ENCODE measurements at places on chromosomes 11 and 22.

DNA sequence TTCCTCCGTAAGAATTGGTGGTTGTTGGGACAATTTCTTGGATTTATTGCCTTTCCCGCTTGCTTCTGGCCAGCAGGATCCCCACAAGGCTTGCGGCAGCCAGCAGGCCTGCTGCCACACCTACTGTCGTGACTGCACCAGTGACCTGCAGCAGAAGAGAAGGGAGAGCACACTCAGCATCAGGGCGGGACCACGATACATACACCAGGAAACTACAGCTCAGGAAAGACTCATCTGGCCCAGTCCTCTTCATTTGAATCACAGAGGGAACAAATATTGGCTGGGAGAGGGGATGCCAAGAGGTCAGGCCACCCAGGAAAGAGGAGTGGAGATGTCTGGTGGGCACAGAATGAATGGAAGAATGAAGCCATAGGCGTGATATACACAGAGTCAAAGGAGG, 10.3 kb downstream of the PLAAT2 start:
- DNase-seq = no peak

DNA sequence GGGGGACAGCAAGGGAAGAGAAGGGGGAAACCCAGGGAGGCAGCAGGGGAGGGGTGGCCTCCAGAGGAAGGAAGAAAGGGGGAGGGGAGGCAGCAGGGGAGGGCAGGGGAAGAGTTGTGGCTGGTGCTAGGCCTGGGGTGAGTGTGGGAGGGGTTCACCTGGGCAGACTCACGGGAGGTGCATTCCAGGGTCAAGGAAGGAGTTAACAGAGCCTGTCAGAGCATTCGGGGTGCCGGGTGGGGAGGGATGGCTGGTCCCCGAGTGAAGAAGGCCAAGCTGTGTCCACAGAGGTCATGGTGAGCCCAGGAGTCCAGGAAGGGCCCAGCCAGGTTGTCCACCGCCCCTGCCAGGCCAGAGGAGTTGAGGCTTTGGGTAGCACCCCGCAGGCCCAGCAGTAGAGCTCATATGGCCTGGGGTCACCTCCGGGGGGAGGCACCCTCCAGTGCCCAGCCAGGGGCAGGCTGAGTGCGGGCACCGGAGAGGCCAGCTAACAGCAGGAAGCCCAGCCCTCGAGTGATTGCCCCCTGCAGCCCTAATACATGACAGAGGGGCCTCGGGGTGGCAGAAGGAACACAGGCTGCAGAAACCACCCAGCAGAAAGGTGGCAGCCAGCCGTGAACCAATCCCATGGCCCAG, 31.1 kb upstream of the PPARA start:
- DNase-seq = no peak

- DNase-seq = no peak
These were observed 2.6 kb downstream of the TAGLN start for GRCh38 chr11:117201658-117202305.

- DNase-seq = no peak
These were observed 12.0 kb downstream of the OR5B21 start for GRCh38 chr11:58495906-58496305.

DNA sequence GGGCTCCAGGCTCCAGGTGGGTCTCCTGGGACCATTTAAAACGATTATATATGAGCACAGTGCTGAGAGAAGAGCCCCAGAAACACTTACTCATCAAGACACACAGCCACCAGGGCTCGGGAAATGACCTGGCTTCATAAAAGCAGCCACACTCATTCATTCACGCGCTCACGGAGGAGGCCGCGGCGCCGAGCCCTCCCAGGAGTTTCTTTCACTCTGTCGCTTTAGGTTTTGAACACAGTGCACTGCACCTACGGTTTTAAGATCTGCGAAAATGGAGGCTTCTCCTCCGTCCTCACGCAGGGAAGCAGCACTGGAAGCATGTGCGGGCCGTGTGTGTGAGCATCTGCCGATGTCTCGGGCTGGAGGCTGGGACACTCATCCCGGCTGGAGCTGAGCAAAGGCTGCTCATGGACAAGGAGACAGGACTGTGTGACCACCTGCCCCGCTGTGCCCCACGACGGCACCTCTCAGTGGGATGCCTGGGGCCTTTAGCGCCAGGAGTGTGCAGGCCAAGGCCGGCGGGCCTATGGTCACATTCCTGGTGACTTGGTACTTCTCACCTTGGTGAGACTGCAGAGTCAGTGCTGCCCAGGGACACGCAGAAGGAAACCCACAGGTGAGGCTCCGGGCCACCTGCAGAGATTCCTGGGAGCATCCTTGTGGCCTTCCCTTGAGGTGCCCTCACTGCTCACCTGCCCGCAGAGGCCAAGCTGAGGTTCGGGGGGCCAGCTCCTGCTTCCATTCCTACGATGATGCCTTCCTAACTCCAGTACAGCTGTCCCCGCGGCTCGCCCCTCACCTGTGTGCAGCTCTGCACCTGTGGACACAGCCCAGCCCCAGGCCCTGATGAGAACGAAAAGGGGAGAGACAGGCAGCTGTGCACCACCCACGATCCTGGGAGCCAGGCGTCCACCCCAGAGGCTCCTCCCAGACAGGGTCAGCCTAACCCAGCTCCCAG, 872.0 kb downstream of the BRD1 start:
- DNase-seq = no peak

DNA sequence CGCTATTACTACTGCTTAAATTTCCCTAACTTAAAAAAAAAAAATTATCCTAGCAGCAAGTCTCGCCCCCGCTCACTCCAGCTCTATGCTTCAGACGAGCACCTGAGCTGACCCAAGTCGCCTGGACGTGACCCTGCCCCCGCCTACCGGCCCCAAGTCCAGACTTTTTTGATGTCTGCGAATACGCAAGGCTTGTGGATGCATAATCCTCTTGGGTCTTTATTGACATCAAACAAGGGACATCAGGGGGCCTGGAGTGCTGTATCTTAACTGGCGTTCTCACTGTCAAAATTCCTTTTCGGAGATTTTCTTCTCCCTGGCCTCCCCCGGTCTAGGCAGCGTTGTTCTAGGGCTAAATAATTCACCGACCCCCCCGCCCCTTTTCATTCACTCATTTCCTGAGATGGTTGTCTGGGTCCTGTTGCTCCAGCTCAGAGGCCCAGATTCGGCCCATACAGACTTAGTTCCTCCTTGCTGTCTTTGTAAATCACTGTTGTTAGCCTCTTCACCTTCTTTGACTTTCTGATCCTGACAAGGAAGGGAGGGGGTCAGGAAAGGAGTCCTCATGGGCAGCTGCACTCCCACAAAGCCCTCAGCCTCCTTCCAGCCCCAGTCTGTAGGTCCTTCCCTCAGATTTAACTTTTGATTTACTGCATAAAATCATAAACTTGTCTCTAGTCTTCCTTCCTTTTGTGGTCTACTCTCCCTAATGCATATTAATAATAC, 601 bp upstream of the LRP4 start:
- no peak for DNase-seq
